ENCODE measurements at places on chromosomes 3 and 15.

DNA sequence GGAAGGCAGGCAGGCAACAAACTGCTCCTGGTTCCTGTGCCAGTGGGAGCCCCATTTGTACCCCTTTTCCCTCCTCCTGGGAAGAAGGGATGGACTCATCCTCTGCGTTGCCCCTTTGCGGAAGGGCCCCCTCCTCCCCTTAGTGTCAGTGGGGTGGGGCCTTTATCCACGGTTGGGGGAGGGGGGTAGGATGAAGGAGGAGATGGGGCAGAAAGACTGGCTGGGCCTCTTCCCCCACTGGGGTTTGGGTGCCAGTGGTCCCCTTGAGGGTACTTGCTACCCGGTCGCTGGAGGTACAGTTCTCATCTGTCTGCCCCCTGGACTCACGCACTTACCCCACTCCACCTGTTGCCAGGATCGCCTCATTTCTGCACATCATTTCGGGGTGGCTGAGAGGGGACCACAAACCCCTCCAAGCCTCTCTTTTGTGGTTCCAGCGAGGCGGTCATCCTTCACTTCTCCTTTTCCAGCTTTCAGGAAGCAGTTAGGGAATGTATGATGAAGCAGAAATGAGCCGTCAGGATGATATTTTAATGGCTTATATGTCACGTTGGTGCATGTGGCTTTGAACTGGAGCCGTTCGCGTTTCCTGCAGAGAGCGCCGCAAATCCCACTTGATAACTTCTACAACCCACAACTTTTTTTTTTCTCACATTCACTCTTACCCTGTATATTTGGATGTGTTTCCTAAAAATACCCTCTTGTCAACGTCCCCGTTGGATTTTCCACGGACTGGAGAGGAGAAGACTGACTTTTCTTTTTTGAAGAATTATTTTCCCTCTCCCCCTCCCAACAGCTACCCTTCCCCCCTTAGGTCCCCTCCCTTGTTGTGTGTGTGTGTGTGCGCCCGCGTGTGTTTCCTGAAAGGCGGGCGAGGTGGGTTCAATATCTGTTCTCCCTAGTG lies at the start of gene ZIC4:
TSS of gene ZIC4 (minus strand) at position 516 of the 904 bp plus-strand sequence. CDS start 3,746 bp downstream, outside the sequence.
- no peak for DNase-seq

GRCh38 chr15:63482874-63483323 lies 21.5 kb upstream of the USP3 start:
- no peak for DNase-seq

DNA sequence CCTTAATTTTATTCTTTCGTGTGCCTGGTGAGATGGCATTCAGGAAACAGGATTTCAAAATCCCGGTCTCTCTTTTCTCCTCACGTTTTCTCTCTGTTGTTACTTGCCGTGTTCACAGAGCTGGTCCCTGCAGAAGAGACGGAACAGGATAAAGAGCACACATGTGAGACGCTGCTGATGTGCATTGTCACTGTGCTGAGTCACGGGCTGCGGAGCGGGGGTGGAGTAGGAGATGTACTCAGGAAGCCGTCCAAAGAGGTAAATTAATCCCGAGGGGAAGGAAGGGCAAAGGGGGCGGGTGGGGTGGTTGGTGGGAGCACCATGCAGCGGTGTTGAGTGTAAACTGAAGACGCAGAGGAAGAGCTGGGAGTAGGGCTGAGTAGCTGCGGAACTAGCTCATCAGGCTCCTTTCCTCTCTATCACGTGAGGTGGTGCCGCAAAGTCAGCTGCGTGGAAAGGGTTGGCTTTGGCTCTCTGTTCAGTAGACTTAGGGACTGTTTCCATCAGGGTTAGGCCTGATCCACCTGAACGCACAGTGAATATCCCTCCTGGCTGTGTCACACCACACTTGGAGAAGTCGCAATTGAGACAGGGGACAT lies 164.8 kb upstream of the BHLHE40 start:
- no peak for DNase-seq

DNA sequence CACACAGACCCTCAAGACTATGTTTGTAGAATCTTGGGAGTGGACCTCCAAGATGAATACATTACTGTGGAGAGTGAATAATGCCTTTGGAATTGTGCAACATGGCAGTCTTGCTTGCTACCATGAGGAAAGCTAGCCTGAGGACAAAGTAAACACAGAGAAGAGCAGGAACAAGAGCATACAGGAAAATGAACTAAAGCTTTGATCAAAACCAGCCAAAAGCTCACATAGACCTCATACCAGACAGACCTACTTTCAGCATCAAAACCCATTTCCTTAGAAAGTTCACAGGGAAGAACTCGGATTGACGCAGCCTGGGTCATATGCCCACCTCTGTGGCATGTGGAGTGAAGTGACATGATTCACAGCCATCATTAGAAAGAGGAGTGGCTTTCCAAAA lies 3.3 kb upstream of the RAB8B start:
- DNase-seq, result peak; percentile 2

DNA sequence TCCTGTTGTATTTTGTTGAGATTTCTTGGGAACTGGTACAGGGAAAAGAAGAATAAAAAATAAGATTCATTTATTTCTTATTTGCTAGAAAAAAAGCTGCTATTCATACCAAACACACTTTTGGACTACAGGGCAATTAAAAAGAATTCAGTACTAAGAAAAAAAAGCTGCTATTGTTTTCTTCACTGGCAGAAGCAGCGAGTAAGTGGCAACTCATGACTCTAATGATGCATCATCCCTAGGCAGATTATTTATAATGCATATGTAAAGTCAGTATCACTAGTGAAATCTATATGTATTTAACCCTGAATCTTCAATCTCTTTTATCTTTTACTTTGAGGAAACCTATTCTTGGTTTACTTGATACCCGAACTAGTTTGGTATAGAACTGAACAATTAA lies 15.2 kb downstream of the PFN2 start:
- DNase-seq, result no peak

DNA sequence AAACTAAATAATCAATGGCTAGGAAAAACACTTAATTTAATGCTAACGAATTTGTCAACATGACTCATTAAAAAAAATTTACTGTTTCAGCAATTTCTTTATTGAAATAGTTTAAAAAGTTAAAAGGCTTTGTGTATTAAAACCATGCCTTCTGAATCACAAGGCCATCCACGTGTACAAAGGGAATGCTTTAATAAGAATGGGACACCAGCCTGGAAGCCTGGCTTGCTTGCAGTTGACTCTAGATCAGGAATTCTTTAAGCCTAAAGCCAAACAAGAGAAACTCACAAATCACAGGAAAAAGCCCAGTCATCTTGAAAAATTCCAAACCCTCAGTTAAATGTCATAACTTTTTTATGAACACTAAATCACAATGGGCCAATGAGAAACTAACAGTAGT lies 137.6 kb downstream of the PEAK1 start:
- DNase-seq, result no peak

DNA sequence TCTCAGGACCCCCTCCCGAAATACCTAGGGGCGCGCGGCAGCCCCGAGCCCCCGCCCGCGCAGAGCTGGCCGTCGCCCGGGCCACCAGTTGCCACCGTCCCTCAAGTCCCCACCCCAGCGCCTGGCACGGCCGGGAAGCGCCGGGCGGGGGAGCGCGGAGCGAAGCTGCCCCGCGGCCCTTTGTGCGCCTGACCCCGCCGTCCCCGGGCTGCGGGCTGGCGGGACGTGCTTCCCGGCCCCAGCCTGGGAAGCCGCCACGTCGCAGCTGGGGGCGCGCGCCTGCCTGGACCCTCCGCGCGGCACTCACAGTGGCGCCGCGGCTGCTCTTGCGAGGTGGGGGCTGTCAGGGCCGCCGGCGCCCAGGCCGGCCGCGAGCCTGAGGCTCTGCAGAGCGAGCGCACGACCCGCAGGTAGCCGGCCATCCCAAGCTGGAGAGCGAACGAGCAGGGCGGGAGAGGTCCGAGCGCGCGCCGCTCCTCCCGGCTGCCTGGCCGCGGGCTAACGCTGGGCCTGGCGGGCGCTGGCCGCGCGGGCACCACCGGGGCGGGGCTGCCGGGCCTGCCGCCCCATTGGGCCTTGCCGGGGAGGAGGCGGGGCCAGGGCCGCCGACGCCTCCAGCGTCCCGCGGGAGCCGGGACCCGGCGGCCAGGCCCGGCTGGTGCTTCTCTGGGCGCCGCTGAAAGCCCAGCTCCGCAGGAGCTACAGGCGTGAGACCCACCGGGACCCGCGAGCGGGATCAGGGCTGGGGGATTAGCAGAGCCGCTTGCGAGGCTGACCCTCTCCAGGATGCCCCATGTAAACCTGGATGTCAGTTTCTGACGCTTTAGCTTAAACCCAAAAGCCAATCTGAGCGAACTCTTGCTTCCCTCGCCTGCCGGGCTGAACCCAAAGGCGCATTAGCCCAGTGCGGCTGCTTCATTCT lies at the start of gene IDH2:
TSS of gene IDH2 (minus strand) at position 500 of the 922 bp plus-strand sequence. CDS start at position 422, 78 bp downstream.
- DNase-seq, result peak; percentile 92

GRCh38 chr3:179438841-179439240 lies 12.4 kb downstream of the GNB4 start:
- DNase-seq, result no peak

DNA sequence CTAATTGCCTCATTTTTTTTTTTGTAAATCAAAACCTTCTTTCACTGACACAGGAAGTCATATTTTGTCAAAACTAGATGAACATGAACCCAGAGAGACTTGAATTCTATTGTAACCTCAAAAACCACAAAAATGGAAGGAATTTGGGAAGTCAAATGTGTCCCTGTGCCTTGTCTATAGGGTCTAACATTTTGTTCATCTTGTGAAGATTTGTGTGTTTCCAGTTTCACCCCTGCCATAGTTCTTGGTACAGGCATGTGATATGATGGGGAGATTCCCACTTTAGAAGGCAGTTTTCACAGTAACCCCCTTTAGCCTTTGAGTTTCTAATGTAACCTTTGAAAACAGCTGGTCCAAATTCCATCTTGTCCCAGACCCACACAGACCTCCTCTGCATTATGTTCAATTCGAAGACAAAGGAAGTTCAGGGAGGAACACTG lies 318.5 kb upstream of the ADAMTS9 start:
- DNase-seq, result no peak

- no peak for DNase-seq
These were observed 939 bp upstream of the ULK3 start for GRCh38 chr15:74843891-74844299.

- DNase-seq, result peak; percentile 15
These were observed 5.8 kb upstream of the IQSEC1 start for GRCh38 chr3:13079051-13079450.

GRCh38 chr3:159941038-159942000 lies 47.3 kb upstream of the IL12A start:
- peak; percentile 20 for DNase-seq

DNA sequence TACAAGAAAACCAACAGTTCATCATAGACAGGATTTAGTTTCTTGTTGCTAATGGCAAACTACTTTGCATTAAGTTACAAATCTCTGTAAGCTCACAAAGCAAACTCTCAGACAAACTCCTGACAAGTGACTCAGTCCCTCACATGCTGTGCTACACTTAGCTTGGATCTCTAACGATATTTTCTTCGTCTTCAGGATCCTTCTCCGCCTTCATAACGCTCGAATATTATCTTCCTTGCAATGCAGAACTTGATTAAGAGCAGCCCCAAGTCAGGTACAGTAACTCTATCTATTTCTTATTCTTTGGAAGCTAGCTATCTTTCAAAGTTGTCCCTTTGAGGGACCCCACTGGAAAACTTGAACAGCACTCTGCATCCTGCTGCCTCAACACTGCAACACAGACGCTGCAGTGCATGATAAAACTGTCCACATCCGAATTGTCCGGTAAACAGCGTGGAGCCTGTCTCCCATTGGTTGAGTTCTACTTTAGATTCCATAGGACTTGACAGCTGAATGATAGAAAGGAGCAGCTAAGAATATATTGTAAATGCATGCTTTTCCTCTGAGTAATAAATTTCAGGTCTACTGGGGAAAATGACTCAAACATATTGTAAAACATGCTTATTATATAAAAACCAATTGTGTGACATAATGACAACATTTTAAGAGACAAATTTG lies 61.3 kb downstream of the UACA start:
- DNase-seq, result no peak

- DNase-seq, result no peak
These were observed 519.7 kb downstream of the DIPK2A start for GRCh38 chr3:144491333-144491732.

DNA sequence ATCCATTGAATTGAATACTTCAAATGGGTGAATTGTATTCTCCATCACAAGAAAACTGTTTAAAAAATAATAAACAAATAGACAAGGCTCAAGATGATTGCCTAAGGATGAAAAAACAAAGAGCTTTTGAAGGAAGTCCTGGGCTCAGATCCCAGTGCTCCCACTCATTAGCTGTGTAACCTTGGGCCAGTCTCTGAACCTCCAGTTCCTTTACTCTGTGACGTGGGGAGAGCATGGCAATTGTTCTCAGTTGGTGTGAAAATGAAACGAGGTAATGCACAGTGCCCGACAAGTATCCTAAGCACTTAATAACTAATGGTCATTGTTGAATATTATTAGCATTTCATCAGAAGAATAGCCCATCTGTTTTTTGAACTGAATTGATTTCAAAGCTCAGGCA lies 40.7 kb downstream of the TNIK start:
- no peak for DNase-seq

GRCh38 chr15:29726553-29726952 lies 95.7 kb downstream of the TJP1 start:
- DNase-seq, result no peak

GRCh38 chr15:36926427-36926825 lies 173.9 kb downstream of the MEIS2 start:
- DNase-seq, result no peak

DNA sequence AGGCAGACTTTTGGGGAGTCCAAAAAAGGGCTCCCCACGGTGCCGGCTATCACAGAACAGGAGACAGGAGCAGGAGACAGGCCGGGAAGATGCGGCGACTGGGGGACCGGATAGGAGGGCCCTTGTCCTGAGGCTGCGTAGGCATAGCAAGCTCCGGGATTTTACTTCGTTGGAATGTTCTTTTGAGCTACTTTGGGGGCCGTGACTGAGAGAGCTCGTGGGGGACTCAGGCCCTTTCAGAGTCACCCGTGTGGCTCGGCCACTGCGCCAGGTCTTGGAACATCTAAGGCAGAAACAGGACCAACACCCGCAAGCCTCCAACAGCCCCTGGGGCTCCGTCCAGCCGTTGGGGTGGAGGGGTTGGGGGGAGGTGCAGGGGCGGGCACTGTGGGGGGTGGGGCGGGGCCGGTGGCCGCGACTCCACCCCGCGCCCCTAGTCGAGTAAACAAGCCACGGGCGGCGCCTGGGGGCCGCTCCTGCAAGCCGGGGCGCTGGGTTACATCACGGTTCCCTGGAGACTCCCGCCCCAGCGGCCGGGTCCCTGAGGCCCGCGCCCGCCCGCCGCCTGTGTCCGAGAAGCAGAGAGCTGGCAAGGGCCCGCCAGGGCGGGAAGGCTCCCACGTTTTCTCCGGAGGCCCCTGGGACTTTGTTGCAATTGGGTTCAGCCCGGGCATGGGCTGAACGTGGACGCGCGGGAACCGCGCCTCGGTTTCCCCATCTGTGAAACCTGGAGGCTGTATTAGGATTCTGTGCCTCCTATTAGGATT lies 23.3 kb upstream of the C15orf39 start:
- no peak for DNase-seq

GRCh38 chr3:116852803-116853202 lies 143.2 kb downstream of the TUSC7 start:
- DNase-seq, result no peak

DNA sequence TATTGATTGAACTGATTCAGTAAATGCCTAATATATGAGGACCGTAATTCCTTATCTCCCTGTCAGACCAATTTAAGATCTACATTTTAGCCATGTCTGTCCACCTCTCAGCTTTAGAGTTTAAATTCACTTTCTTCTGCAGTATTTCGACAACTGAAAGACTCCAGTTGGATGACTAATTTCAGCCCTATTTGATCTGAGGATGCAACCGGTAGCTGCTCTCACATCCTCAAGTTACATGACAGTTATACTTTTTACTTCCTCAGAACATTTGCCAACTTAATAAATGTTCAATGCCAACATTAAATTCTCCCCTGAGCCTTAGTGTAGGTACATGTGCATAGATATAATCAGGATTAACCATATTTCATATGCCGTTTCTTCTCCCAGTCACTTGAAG lies 2.5 kb upstream of the HHLA2 start:
- no peak for DNase-seq
